ENCODE measurements at places on chromosomes 3 and 15.

- no peak for DNase-seq
Measured at GRCh38 chr15:99239545-99240198, 9.7 kb downstream of the TTC23 start.

DNA sequence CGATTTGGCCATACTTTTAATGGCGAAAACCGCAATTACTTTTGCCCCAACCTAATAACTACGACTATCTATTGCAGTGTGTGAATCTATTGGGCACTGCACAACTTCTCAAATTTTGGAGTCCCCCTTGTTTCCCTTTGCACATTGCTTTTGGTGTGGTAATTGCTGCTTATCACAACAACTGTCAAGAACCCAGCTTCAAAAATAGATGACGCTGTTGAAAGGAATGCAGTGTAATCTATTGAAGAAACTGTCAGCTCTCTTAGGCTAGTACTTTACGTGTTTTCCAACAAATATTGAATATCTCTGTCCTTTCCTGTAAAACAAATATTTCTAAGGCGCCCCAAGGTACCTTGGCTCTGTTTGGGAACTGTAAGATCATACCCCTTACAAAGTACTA lies 222.8 kb upstream of the UBE2E2 start:
- DNase-seq = no peak

DNA sequence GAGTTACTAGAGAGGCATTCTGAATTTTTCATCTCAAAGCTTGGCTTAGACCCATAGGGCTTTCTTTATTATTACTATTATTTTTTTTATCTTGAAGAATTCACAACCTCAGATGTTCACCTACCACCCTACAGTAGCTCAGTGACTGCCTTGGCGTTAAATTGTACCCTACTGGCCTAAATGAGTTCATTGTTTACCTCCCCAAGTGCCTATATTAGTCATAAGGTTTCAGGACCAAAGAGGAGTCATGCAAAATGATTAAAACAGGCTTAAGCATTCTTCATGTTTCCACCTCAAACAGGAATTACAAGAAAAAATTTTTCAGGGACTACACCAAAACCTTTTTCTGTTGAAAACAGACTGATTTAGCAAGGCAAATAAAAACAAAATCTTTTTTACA lies 751.5 kb downstream of the SQOR start:
- DNase-seq = no peak

- no peak for DNase-seq
Measured at GRCh38 chr3:163863146-163863545, 1215.2 kb downstream of the SI start.

DNA sequence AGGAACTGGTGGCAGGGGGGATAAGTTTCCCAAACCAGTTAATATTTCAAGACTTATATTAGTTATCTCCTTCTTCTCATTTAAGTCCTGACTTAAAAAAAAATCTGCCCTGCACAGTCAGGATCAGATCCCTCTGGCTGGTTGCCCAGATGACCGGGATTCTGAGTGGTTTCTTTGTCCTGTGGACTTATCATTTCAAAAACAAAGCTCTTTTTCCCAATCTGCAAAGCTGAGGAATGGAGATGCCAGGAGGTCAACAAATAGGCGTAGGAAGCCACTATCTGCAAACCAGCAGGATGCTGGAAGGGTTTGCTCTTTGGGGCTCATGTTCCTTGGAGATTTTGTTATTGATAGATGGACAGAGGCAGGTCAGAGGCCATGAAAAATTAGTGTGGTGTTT lies 5.8 kb downstream of the C3orf20 start:
- DNase-seq = no peak

GRCh38 chr15:81957698-81958097 lies 88.1 kb downstream of the MEX3B start:
- DNase-seq = no peak

GRCh38 chr3:113084777-113085176 lies 94.0 kb downstream of the GTPBP8 start:
- DNase-seq = no peak

DNA sequence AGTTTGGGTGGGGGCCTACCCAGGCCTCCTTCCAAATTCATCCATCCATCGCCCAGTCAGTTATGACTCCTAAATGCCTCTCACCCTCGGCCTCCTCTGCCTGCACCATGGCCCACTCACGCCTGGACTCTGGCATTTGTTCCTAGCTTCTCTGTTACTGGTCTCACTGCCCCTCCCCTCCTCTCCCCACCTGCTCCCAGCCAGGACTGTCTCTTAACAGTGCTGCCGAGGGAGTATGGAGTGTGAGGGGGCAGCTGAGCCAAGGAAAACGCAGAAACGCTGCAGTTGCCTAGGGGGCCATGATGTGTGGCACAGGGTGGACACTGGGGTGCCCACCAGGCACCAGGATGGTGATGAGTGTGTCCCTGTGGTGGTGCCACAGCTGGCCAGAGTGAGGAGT lies 3.1 kb downstream of the RCCD1 start:
- DNase-seq = no peak

DNA sequence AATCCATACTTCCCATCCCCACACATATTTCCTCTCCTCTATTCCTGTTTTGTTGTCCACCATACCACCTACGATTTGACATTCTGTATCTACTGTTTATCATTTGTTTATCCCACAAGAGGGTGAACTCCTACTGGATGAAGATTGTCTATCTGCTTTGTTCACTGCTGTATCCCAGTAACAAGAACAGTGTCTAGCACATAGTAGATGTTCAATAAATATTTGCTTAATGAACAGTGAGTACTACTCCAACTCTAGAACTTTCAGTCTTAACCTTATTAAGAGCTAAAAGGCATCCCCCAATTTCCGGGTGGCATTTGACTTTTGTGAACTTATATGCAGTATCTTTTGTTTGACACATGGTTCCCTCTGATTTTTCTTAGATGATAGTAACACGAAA lies 1.3 kb downstream of the PYGO1 start:
- DNase-seq = no peak

- DNase-seq = no peak
Measured at GRCh38 chr15:47299846-47300434, 417.4 kb upstream of the SEMA6D start.

GRCh38 chr3:53677413-53677812 lies 168.8 kb downstream of the CHDH start:
- no peak for DNase-seq

- DNase-seq = no peak
Measured at GRCh38 chr3:156859578-156859977, 33.4 kb downstream of the LEKR1 start.

DNA sequence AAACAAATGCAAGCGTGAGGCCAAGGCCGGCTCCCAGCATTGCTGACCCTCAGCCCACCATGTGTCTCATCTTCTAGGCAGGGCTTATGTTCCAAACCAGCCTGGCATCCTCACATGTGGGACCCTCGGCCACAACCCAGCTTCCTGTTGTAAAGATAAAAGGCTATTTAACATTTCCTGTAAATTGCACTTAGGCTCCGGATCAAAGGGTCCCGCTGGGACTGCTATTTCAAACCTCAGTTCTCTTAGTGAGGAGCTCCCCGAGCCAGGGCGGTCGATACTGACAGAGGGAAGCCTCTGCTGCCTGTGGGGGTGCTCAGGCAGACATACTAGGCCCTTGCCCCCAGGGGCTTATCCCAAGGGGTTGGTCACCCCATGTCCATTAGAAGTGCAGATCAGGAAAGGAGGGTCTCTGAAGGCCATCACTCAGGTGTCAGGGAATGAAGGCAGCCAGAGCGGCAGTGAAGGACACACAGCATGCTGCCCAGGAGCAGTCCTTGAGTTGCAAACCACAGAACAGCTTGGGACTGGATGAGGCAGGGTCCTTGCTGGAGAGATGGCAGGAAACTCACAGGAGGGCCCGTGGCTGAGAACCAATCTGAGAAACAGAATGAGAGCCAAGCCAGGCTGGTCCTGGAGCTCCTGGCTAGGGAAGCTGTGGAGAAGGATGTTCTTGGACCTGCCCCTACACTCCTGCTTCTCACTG lies 239.9 kb downstream of the TLE3 start:
- DNase-seq = no peak

DNA sequence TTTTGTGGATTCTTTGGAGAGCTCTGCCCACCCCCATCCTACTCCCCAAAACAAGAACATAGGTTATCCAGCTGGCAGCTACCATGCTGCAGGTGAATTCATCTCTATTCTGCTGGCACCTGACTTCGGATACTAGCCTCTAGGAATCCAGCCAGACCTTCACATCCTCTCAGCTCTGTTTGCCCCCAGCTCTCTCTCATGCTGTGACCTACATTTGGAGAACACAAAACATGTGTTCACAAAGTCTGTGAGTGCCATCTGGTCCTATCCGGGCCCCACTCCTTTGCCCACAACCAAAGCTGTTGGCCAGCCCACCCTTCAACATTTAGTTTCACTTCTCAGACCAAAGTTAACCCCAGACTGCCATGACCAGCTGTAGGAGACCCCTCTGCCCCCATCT lies 89.4 kb upstream of the C3orf80 start:
- DNase-seq = no peak

DNA sequence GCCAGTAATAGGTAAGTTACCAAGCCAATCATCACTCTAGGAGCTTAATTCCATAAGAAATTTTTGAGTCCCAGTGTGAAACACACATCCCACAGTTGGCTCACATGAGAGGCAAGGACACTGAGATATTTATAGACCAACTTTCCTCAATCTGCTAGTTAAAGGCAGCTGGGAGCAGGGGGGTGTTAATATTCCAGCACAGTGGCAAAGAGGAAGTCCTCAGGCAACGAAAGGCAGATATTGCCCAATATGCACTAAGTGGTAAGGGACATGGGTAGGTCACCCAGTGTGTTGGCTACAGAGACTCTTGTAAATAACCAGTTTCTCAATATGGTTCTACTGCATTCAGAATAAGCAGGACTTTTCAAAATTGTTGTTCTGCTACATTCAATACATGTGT lies 61.0 kb downstream of the TOP2B start:
- no peak for DNase-seq

- DNase-seq = peak; percentile 95
Measured at GRCh38 chr3:64685800-64686445, 1.9 kb downstream of the ADAMTS9 start.

- no peak for DNase-seq
Measured at GRCh38 chr3:195788711-195789581, 22.8 kb downstream of the MUC4 start.

- no peak for DNase-seq
Measured at GRCh38 chr3:109131276-109131675, 5.2 kb upstream of the C3orf85 start.

GRCh38 chr3:191775451-191776233 lies 314.7 kb downstream of the PYDC2 start:
- no peak for DNase-seq

DNA sequence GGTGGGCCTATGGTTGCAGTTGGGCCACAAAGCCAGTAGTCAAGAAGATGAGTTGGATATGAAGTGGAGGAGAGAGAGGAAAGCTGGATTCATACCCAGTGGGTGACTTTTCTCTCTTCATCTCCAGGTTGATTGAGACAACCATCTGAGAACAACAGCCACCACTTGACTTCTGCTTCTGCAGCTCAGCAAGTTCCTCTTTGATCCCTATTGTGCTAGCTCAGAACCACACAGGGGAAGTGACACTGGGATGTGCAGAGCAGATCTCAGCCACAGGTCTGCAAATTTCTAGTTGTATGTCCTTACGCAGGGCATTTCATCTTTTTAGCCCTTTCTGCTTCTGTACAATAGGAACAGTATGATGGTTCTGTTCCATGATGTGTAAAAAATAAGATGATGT lies 459.2 kb upstream of the ARRDC4 start:
- no peak for DNase-seq

- DNase-seq = no peak
Measured at GRCh38 chr15:41115161-41115651, 874 bp downstream of the INO80 start.

- no peak for DNase-seq
Measured at GRCh38 chr3:178709051-178709450, 172.8 kb downstream of the KCNMB2 start.

DNA sequence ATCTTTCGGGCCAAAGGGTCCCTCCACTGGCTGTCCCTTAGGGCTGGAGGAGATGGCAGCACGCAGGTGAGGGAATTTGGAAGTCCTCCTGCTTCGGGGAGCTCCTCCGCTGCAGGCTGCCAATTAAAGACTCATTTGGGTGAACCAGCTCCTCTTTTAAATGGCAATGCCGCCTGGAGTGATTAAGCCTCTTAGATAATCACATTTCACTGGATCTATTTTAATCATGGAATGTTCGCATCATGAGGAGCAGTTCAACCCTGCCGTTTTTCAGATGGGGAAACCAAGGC lies 117.9 kb downstream of the LIPC start:
- DNase-seq = no peak

- DNase-seq = peak; percentile 76
Measured at GRCh38 chr15:60585743-60586708, 107.1 kb upstream of the ICE2 start.

DNA sequence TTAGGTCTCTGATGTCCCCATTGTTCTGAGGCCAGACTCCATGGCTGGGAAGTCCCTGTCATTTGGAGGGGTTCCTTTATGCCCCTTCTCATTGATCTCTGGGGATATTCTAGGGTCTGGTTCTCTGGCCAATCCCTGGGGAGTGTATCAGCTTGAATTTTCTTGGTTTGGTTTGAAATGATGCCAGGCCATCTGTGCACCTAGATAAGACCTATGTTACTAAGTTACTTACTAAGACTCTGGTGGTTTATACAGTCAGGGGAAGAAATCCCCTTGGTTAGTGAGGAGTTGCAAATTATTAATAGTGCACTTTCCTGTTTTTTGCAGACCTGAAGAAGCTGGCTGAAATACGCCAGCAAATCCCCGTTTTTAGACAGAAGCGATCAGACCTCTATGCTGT lies 20.3 kb downstream of the NIT2 start:
- DNase-seq = no peak

DNA sequence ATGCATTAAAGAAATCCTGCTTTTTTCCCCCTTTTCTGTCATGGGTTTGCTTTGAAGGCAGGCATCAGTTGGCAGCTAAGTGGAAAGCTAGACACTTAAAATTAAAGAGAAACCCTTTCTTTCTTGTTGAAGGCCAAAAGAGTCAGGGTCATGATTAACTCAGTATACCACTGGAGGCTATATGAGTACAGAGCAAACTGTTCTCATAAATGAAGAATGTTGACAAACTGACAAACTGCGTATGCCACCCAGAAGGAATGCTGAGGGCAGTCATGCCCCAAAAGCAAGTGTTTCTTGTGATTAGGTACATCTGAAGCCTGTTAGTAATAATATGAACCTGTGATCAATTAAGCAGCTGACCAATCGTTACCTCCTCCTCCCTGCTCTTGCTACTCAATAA lies 43.6 kb upstream of the COL6A6 start:
- no peak for DNase-seq

GRCh38 chr15:79434361-79434760 lies 2.2 kb downstream of the MINAR1 start:
- no peak for DNase-seq

GRCh38 chr3:163773136-163773535 lies 1305.2 kb downstream of the SI start:
- no peak for DNase-seq

DNA sequence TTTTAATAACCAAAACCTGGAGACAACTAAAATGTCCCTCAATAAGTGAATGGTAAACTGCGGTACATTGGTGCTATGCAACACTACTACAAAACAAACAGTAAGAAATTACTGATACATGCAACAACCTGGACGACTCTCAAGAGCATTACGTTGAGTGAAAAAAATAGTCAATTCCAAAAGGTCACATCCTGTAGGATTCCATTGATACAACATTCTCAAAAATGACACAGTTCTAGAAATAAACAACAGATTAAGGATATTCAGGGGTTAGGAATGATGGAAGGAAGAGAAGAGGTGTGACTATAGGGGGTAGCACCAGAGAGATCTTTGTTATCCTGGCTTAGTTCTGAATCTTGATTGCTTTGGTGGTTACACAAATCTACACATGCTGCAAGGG lies 72.2 kb downstream of the ZNF148 start:
- DNase-seq = no peak
